ENCODE measurements at places on chromosomes 6 and 20.

DNA sequence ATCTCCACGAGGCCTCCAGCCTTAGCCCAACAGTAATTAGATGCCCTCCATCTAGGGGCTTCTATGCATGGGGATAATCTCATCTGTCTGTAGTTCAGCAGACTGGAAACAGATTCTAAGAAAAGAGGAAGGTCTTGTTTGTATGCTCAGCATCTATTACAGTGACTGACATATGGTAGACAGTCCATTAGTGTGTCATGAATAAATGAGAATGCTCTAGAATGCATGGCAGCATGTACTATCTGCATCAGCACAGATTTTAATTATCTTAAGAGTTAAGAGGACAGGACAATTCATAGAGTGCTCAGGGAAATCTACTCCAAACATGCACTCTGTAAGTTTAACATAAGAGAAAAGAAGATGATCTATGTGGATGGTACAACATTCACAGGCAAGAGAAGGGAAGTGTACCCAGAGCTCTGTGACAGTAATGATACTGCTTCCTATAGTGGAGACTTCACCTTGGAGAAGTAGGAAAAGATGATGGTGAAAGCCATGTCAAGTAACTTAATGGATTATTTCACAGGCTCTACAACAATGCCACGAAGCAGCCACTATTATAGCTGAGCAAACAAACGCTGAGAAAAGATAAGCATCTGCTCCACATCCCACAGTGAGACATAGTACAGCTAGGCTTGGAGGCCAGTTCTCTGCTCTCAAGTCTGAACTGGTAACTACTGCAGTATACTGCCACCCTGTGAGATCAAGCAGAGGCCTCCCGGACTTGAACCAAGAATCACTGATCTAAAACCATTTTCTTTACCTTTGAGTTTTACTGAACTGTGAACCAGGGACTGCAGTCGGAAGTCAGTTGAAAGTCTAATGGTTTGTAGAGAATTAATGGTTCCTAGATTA is 309.2 kb upstream of the SPTLC3 start:
- H3K4me1 ChIP-seq: no peaks in the 10 kb centered on the region
- no peak overlapping the region for H3K27ac ChIP-seq
- no peaks in the 10 kb centered on the region for H3K27me3 ChIP-seq
- H3K36me3 ChIP-seq: no peaks in the 10 kb centered on the region
- H3K4me3 ChIP-seq: no peak overlapping the region

DNA sequence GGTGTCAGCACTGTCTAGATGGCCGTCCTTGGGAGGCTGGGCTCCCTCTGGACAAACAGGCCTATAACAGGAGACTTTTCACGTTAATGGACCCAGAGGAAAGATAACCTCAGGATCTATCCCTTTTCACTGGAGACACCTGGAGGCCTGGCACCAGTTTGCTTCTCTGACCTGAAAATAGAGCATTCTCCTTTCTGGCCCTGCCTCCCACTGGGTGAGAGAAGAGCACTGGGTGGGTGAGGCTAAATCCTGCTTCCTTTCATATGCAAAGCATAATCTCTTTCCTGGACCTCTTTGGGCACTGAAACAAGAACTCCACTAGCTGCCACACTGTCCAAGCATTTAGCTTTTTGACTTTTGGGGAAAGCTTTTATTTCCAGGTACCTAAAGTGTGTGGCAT is 78.3 kb downstream of the FOXO3 start:
- H3K36me3 ChIP-seq: no peaks in the 10 kb centered on the region
- H3K4me1 ChIP-seq: peaks cover 42% of the 10 kb centered on the region
- no peak for DNase-seq
- H3K27ac ChIP-seq: no peak overlapping the region
- H3K4me3 ChIP-seq: no peak overlapping the region

- no peaks in the 10 kb centered on the region for H3K4me1 ChIP-seq
- no peak within 1 kb of the TSS for H3K4me3 ChIP-seq
- DNase-seq: no peak
- H3K27ac ChIP-seq: no peak within 1 kb of the TSS
- no peaks in the 10 kb centered on the region for H3K27me3 ChIP-seq
- no peaks in the 10 kb centered on the region for H3K36me3 ChIP-seq
Measured at GRCh38 chr6:96562886-96563285, at the start of gene FHL5. FHL5 (plus strand) TSS chr6:96563128; CDS start chr6:96603614, 40,486 bp downstream.

DNA sequence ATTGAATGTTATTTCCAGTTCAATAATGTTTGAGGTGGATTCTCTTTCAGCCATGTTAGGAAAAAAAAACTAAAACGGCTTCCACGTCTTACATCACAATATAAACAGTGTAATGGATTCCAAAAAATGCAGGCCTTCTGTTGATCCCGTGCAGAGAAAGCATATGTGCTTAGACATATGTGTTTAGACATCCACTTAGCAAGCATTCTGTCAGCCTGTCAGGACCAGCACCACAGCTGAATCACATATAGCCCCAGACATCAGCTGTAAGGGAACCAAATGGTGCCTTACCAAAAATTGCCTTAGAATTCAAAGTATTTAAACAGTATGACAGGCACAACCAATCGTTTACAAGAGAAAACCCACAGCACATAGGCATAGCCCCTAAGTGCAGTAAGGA is 304.9 kb downstream of the EYA4 start:
- no peaks in the 10 kb centered on the region for H3K4me1 ChIP-seq
- H3K4me3 ChIP-seq: no peak overlapping the region
- H3K27ac ChIP-seq: no peak overlapping the region
- H3K36me3 ChIP-seq: no peaks in the 10 kb centered on the region

DNA sequence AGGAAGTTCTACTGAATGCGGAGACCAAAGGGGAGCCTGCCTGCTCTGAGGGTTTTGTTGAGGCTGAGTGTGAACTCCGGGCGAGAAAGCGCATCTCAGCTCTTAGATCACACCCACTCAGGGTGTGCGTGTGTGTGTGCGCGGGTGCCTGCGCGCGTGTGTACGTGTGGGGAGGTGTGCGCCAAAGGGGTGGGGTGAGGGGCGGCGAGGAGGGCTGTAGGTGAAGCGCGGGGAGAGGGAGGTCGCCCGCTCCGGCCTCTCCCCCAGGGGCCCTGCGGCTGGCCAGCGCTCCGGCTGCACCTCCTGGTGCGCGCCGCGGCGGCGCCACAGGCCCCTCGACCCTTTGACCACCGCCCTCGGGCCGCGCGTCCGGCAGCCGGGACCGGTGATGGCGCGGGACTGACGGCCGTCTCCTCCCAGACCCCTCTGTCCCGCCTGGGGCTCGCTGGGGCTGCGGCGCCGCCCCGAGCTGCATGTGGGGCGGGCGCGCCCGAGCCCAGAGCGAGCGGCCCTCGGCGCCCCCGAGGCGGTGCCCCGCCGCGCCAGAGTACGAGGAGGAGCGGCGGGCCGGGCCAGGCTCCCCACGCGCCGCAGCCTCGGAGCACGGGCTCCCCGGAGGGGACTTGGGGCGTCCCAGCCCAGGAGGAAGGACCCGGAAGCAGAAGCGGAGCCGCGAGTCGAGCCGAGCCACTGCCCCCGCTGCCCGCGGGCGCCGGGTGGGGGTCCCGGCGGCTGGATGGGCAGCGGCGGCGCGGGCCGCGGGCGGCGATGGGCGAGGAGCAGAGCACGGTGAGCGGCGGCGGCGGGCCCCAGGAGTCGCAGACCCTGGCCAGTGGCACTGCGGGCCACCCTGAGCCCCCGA is at the start of gene RNF217:
Gene RNF217, plus strand, starts transcription at position 661 of the 862 bp plus-strand sequence. Its CDS starts 108 bp downstream, at position 769.
- H3K36me3 ChIP-seq: no peaks in the 10 kb centered on the region
- peak within 1 kb of the TSS; percentile 53 for H3K4me3 ChIP-seq
- H3K4me1 ChIP-seq: peaks cover 25% of the 10 kb centered on the region
- H3K27me3 ChIP-seq: no peaks in the 10 kb centered on the region

GRCh38 chr20:20369250-20370093 is 1.6 kb downstream of the INSM1 start:
- H3K4me3 ChIP-seq: no peak overlapping the region
- DNase-seq: peak; percentile 82
- peaks cover 29% of the 10 kb centered on the region for H3K4me1 ChIP-seq
- peaks cover 27% of the 10 kb centered on the region for H3K27me3 ChIP-seq

- peaks cover 17% of the 10 kb centered on the region for H3K4me1 ChIP-seq
- peak overlapping the region; percentile 67 for H3K27ac ChIP-seq
- H3K27me3 ChIP-seq: no peaks in the 10 kb centered on the region
- DNase-seq: no peak
Measured at GRCh38 chr20:34675993-34676641, 775 bp downstream of the PIGU start.

DNA sequence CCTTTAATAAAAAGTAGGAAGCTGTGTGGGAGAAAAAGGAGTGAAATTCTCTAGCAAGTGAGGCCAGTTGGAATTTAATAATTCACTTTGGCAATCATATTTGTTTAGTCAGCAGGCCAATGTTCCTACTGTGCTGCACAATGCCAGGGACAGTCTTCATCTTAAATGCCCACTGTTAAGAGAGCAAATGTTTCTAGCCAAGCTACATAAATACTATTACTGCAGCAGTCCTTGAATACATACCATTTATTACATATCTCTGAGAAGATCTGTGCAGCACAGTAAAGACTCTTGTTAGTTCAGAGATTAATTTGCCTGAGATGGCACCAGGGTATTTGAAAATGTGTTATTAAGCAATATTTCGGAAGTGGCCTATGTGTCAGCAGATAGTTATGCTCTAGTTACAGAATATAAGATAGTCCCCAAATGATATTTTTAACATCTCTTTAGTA is 105.4 kb downstream of the OGFRL1 start:
- H3K27ac ChIP-seq: peak overlapping the region; percentile 56
- H3K36me3 ChIP-seq: no peaks in the 10 kb centered on the region
- peaks cover 45% of the 10 kb centered on the region for H3K4me1 ChIP-seq

- H3K4me3 ChIP-seq: no peak overlapping the region
- no peak for DNase-seq
- H3K27me3 ChIP-seq: no peaks in the 10 kb centered on the region
- H3K4me1 ChIP-seq: no peaks in the 10 kb centered on the region
- no peak overlapping the region for H3K27ac ChIP-seq
Measured at GRCh38 chr6:73955800-73956199, 259.8 kb downstream of the CD109 start.

Data from upper lobe of left lung (tissue), 6 donors.